Common myeloid progenitor, CD34-positive (primary cell): ENCODE measurements at places on chromosomes 2 and 18.

GRCh38 chr2:179429060-179429471 lies 164.4 kb upstream of the SESTD1 start:
- DNase-seq = no peak

DNA sequence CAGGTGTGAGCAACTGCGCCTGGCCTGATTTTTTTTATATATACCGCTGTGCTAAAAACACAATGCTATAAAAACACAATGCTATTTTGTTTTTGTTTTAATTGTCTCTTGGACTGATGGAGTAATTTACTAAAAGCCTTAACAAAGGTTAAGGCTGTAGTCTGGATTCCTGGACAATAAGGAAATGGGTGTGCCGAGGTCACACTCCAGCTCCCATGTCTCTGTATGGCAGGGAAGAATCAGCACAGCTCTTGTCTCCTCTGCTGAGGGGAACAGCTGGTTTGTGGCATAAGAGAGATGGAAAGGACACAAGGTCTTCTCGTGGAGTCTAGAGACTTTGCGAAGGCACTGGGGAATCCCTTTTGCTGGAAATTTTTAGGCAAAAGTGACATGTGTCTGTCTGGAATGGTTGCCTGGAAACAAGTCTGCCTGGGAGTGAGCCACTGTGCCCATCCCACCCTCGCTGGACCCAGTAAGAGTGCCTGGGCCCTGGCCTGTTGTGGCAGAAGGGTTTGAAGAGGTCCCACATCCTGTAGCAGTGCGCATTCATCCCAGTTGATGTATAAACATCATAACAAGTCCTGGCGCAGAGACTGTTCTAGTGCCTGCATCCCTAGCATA lies 73.1 kb downstream of the MAPK4 start:
- no peak for DNase-seq

- no peak for DNase-seq
Measured at GRCh38 chr2:147865560-147865959, 20.7 kb downstream of the ACVR2A start.

DNA sequence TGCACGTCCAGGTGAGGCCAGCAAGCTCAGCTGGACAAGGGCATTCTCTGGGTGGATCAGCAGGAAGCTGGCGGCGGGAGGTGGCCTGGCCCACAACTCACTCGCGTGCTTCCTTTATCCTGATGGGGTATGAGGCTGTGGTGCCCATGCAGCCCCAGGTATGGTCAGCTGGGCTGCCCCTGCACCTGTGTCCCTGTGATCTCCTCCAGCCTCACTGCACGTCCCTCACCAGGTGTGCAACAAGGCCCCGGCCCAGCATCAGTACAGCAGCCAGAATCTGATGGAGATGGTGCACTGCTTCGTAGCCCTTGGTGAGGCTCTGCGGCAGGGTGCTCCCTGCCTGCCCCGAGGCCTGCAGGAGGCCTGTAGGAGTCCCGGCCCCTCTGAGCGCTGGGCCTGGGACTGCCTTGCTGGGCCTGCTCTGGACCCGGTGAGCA lies 17.6 kb downstream of the MROH2A start:
- DNase-seq = no peak

DNA sequence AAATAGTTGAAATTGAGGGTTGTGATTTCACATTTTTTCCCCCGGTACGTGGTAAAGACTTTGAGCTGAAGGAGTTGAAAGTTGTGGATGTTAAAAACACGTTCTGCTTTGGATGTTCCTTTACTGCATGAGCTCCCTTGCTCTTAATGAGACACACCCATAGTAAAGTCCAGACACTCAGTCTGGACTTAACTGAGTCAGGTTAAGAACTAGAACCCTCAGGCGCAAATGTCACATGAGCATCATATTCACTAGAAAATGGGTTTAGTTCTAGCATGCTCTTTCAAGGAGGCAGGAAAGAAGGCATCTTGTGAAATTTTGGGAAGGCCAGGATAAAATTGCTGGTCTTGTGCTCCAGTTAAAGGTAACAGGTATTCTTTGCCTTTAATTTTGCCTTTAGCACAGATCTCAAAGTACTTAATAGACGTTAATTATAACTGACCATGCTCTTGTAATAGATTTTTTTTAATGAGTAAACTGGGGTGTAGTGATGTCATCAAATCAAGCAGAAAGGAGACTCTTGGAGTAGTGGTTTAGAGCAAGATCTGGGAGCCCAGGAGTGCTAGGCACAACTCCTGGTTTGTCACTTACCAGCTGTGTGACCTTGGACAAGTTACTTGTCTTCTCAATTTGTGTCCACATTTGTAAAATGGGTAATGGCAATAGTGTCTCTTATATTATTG lies 20.6 kb downstream of the ITGA6 start:
- no peak for DNase-seq

DNA sequence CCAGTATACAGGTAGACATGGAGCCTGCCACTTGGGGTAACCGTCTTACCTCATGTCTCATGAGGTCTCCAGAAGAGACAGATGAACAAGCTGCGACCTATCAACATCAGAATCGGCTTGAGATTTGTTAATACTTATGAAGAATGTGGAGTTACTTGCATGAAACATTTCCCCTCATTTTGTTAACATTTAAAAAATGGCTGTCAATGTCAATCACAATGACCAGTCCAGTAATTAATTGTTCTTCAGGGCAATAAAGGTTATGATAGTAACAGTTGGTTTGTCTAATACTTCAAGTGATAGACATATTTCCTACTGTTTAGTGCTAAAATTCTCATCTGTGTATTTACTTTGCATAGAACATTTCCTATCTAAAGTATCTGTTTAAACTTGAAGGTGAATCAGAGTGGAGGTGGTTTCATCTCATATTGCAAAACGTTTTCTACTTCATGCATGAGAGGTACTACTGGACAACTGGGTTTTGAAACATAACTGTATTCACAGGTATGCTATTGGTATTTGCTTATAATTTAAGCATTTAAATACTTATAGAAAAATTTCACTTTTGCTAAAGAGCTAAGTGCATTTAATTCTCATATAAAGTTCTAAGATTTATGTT lies 15.1 kb downstream of the SERTAD2 start:
- DNase-seq = no peak

GRCh38 chr2:60068755-60069154 lies 484.7 kb downstream of the BCL11A start:
- DNase-seq = no peak

DNA sequence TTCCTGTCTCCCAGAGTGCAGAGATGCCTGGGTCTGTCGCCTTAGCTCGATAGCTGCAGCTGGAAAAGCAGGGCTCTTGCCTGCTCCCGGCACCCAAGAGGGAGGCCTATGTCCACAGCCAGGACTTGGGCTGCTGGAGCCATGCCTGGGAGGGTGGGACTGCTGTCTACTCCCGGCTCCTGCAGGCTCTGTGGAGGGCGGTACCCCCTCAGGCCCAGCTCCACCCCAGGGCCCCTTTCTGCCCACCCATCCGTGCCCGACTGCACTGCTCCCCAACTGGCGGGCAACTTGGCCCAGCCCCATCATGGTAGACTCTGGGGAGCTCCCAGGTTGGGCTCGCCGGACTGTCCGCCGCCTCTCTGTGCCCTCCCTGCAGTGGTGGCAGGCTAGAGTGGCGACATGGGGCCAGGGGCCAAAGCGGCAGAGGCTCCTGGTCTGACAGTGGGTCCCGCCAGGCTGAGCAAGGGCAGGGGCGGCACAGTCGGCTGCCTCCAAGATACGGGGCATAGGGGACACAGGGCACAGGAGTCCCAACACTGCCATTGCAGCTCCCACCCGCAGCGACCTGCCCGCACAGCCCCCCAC lies 901.0 kb downstream of the CCDC85A start:
- DNase-seq = no peak

GRCh38 chr2:30223413-30223874 lies 7.9 kb upstream of the LBH start:
- DNase-seq = peak; percentile 57

GRCh38 chr2:187155476-187155875 lies 292.6 kb downstream of the CALCRL start:
- DNase-seq = peak; percentile 52

DNA sequence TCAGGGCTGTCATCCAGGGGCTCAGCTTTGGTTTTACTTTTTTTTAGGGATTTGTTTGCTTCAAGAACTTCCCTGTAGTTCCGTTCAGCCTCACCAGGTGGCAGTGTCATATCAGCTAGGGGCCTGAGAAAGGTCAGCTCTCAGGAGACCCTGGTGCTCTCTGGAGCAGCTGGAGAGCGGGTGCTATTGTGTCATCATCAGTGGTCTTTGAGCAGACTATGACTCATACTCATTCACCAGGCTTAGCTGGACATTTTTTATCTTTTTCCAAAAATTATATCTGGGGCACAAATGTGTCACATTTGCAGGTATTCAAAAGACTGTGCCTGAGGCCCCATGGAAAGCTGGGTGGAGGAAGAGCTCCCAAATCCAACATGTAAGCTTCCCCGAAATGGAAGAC lies 24.4 kb downstream of the ZNF892 start:
- DNase-seq = peak; percentile 65

- DNase-seq = no peak
Measured at GRCh38 chr2:172000696-172001361, 1.1 kb downstream of the METAP1D start.

- peak; percentile 75 for DNase-seq
Measured at GRCh38 chr18:11154368-11154989, 5.1 kb upstream of the PIEZO2 start.

GRCh38 chr2:207790898-207791297 lies 21.2 kb upstream of the FZD5 start:
- no peak for DNase-seq

DNA sequence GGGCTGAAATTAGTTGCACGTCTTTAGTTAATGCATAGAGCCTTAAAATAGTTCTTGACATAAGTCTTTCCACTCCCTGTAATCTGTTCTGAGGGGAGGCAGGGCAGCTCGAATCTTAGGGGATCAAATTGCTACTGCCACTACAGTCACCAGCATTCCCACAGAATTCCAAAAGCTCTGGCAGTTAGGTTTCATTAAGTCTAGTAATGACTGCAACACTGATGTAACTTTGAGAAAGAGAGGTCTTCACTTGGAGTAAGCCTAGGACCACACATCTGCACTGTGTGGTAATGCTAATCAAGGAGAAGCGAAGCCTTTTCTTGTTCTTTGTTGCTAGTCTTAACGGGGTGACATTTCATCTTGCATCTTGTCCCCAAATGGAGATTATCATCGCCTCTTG lies 19.3 kb upstream of the NCK2 start:
- DNase-seq = no peak

DNA sequence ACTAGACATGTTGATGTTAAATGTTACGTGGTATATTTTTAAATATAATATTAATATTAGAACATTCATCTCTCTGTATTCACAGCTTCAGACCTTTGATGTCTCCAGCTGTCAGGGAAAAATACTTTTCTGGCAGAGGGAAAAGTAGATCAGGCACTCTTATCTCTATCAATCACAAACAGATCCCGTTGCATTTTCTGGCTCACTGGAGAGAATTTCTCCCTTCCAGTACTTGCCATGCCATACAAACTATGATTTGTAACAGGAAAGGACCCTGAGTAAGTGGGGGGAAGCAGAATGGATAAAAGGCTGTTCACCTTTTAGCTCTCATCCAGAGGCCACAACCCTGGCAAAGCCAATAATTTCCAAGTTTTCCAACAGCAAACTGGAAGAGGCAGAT lies 158.0 kb downstream of the TCF4 start:
- no peak for DNase-seq

DNA sequence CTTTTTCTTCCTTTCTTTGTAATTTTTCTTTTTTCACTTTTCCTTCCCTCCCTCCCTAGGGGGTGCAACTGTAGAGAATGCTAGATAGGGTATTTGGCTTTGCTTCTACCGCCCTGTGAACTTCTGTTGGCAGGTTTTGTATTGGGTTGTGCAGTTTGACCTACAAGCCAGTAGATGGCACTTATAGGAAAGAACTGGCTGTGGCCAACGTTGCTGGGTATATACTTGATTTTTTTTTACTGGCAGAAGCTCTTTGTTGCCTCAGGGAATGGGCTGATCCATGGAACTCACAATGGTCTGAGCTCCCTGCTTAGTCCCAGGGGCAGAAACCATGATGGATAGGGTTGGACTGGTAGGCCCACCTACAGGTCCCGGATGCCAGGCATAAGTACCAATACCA lies 1019.5 kb upstream of the LRRTM1 start:
- peak; percentile 40 for DNase-seq

- DNase-seq = no peak
Measured at GRCh38 chr2:127857265-127857808, 618 bp downstream of the POLR2D start.

DNA sequence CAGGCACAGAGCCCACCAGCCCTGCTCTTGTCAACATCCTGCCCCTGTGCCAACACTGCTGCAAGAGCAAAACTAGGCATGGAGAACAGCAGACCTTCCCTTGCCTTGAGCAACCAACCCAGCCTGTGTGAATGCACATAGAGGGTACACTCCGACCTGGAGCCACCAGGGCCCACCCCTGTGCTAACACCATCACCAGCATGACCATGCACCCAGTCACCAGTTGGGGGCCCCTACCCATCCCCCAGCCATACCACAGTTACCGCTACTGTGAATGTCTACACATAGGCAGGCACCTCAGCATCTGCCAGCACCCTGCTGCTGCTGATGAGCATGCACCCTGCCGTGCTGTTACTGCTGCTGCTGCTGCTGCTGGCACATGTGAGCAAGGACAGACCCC lies 301.9 kb upstream of the ST6GAL2 start:
- DNase-seq = no peak

- DNase-seq = no peak
Measured at GRCh38 chr2:135043345-135043744, 3.9 kb downstream of the MAP3K19 start.

DNA sequence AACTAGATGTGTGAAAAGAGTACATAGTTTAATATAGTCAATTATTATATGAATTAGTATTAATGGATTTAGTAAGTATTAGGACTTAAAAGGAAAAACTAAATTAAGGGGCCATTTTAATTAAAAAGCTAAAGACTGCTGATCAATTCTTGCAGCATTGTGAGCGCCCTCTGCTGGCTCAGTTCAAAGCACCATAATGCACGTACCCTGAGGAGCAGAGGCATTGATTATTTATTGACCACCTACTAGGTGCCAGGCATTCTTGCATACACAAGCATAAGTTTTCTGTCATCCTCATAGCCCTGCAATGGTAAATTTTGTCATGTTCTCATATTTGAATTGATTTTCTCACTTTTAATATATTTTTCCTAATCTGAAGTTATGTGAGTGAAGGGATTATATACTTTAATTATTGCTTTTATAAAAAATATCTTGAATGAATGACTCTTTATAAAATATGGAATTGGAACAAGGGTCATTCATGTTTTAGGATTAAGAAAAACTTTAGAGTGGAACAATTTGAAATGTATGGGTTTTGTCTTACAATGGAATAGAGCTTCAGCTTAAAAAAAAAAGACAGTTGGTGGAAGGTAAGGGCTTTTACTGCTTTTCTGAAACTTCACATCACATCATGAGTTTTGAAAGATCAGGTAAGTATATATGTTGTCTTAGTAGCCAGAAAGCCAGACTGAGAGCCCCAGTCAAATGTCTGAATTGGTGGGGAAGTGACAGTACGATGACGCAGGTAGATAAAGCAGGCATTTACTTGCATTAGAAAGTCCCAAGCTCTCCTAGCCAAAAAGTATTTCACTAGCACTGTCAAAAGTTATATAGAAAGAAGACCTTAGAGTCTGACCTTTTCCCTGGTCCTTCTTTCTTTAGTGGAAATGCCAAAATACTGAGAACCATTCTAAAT lies 9.7 kb downstream of the ITGA4 start:
- DNase-seq = peak; percentile 87
